Caudate nucleus (tissue), 63 donors: ENCODE measurements at places on chromosomes 5 and 9.

DNA sequence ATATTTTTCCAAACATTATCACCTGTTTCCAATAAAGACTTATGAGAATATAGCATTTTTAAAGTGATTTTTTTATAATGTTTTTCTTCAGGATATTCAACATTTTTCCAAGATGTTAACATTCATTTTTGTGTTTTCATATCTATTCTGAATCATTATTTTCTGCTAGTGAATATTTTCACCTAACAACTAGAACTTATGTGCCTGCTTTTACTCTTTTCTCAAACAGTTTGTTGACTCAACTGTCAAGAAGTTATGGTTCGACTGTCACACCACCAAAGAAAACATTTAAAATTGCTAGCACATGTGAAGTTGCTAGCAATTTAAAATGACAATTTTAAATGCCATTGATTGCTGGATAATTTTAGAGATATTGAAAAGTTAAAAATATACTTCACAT is 343.3 kb upstream of the CDH9 start:
- DNase-seq, result no peak

DNA sequence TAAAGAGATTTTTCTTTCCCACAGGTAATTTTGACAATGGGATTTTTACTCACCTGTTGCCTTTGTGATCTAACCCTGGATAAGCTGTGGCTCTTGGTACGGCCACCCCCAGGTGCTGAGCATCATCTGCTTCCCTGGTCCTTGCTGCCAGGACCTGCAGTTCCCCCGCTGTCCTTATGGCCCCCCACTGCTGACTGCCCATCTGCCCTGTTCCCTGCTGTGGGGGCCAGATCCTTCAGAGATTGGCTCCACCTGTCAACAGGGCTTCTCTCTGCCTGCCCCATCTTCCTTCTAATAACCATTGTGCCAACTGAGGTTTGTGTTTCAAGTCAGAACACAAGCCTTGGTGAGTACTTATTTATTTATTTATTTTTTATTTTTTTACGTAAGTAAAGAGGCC is 183.3 kb downstream of the MAPKAP1 start:
- no peak for DNase-seq

DNA sequence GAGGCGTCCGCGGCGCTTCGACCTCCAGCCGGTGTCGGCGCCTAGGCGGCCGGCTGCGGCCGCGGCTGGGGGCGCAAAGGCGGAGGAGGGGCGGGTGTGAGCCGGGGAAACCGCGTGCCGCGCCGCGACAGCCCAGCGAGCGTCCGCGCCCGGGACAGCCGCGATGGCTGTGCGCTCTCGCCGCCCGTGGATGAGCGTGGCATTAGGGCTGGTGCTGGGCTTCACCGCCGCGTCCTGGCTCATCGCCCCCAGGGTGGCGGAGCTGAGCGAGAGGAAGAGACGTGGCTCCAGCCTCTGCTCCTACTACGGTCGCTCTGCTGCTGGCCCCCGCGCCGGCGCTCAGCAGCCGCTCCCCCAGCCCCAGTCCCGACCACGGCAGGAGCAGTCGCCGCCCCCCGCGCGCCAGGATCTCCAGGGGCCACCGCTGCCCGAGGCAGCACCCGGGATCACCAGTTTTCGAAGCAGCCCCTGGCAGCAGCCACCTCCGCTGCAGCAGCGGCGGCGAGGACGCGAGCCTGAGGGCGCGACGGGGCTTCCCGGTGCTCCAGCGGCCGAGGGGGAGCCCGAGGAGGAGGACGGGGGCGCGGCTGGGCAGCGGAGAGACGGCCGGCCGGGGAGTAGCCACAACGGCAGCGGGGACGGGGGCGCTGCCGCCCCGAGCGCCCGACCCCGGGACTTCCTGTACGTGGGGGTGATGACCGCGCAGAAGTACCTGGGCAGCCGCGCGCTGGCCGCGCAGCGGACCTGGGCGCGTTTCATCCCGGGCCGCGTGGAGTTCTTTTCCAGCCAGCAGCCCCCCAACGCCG is 605 bp downstream of the CHSY3 start:
- no peak for DNase-seq

GRCh38 chr5:165119175-165119574 is 1613.8 kb downstream of the MAT2B start:
- DNase-seq, result no peak

- no peak for DNase-seq
These were observed 562.2 kb upstream of the MEF2C start for GRCh38 chr5:89445106-89445745.

DNA sequence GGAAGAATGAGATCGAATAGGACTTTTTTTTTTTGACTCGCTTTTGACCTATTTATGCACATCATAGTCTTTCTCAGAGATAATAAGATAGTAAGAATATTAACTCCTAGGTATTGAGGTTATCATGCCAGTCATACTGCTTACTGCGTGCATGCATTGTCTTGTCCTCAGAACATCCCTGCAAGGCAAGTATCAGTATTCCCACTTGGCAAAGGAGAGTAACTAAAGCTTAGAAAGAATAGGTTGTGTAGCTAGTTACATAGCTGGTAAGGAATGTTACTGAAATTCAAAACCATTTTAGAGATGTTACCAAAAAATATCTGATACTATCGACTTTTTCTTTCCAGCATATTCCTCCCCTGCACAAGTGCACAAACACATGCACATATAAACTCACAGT is 296.1 kb upstream of the CLINT1 start:
- no peak for DNase-seq

DNA sequence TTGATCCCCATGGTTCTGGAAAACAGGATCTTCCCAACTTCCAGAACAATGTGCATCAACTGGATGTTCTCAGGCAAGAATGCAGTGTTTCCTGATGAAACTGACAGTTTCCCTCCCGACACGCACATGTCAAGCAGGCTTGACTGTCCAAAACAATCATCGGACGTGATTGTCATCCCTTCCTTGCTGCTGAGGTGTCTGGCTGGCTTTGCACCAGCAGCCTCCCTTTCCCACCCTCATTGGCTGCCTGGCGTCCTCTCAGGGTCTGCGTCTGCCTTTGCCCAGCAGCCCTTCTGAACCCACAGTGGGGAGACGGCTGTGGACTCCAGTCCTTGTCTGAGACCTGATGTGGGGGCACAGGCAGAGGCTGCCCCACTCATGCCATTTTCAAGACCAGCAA is 110.8 kb downstream of the MARCHF3 start:
- DNase-seq, result no peak

DNA sequence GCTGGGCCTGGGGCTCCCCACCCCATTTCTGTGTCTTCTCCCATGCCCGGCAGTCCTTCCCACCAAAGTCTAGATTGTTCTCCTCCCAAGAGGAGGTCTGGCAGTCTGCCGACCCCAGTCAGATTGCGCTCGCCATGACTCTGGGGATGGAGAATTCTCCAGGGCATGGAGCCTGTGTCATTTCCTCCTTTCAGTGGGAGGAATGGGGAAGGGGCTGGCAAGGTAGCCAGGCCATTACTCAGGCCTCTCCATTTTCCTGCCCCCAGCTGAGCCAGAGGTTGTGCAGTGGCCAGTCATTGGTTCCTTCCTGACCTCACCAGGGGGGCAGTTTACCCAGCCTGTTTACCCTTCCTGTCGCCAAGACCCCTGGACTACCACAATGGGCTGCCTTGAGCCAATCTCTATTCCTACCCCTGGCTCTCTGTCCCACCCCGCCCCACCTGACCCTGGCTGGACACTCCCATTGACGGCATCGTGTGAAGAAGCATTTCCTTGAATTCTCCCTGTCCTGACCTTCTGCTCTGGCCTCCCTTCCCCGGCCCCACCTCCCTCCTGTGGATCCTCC is 628 bp downstream of the SYNPO start:
- no peak for DNase-seq
